Left lobe of liver (tissue), 2 donors: ENCODE measurements at places on chromosomes 13 and 19.

DNA sequence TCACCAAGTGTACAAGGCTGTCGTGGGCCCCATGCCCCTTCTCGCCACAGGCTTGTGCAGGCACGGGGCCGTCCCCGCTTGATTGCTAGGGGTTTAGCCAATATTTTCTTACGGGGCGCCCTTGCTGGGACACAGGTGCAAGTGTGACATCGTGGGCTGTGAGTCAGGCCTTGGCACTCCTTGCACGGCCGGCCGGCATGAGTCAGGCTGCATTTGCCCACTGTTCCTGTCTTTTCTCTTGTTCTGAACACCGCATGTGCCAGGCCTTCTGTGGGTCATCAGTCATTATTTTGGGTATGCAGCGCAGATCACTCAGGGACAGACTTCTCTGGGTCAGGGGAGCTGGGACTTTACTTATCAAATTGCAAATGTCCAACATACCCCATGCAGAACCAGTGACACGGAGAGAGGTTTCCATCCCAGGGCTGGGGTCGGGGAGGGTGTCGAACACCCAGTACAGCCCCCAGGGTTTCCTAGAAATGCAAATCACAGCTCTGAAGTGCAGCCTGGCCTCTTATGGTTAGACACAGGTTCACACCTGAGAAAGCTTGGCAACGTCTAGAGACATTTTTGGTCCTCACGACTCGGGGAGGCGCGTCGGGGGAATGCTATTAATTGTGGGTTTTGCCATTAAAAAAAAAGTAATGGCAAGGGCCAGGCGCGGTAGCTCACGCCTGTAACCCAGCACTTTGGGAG lies 22.5 kb upstream of the KLF2 start:
- DNase-seq: no peak

GRCh38 chr13:110232142-110232541 lies 74.8 kb downstream of the COL4A1 start:
- DNase-seq: no peak

- no peak for DNase-seq
Observed at GRCh38 chr13:81927347-81927746, 1586.4 kb upstream of the SPRY2 start.

- peak; percentile 98 for DNase-seq
Observed at GRCh38 chr19:45443462-45444317, 20.0 kb upstream of the ERCC1 start.

- DNase-seq: no peak
Observed at GRCh38 chr13:110405597-110406450, 98.7 kb downstream of the COL4A2 start.

DNA sequence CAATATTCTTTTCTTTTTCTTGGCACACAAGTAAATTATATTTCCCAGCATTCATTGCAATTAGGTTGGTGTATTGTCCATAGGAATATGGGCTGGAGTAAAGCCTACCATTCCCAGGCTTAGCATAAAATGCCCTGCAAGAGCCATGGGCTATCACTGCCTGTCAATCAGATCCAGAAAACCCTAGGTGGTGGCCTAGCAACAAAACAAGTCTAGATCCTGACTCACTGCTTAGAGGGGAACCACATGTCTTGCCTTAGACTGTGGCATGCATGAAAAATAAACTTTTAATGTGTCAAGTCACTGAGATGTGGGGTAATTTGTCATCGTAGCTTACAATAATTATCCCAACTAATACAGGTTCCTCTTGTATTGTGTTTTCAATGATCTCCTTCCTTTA lies 16.2 kb downstream of the SOX21 start:
- DNase-seq: no peak

DNA sequence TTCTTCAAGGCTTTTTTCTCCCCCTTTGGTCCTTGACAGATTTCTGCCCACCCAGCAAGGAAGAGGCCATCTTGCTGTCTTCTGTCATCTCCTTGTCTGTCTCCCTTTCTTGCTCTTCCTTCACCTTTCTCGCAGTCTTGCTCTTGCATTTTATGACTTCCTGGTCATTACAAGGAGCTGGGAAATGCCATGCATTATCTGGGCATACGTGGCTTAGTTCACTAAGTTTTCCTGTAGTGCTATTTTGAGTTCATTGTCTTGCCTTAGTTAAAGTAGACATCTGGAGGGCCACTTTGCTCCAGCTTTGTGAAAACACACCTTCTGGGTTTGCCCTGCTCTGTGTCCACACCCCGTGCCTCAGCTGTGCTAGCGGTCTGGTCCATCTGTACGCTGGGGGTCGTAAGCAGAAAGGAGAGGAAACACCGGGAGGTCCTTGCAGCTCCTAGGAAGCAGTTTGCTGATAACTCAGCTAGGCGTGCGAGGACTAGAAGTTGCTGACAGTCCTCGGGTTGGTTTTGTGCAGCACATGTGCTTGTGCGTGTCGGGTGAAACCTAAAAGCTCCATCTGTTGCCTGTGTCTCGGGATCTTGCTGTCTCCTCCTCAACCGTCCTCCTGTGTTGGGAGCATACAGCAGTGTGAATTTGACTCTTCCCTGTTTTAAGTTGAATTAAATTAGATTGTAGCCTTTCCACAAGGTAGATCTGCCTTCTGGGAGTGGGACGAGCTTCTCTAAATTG lies 59.4 kb downstream of the ARHGEF7 start:
- no peak for DNase-seq

DNA sequence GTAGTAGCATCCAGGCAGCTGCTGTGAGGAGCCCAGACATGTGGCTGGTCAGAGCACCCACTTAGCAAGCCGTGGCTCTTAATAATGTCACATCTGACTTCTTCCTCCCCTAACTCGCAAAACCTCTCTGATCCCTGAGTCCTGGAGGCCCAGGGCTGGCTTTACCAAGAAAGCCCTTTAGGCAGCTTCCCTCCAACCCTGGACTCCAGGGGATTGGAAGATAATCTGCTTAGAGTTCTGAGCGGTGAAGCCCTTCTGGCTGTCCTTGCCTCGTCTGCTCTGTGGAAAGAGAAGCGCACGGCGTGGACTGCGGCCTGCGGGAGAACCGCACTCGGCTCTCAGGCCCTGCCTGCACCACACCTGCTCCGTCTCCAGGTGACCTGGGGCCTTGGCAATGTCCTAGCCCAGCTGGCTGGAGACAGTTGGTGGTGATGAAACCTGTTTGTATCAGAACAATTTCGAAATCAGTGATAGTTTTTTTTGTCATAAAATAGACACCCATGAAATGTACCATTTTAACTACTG lies 64.5 kb upstream of the MCF2L start:
- DNase-seq: no peak

- DNase-seq: no peak
Observed at GRCh38 chr13:40126306-40127085, 471.0 kb downstream of the COG6 start.

GRCh38 chr19:1575323-1576241 lies 7.5 kb upstream of the MEX3D start:
- DNase-seq: no peak

DNA sequence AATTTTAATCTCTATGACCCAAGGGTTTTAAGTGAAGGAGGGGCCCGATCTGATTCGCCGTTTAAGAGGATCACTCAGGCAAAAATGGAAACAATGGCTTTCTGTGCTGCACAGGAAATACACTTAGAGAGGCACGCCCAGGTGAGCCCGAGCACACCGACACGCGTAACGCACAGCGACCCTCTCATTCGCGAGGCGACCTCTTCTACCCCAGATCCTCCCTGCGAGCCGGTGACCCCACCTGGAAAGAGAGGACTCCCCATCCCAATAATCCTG lies 216 bp downstream of the SH2D3A start:
- no peak for DNase-seq

GRCh38 chr13:104975272-104975671 lies 1560.2 kb downstream of the EFNB2 start:
- no peak for DNase-seq

GRCh38 chr19:6685962-6686627 lies 16.1 kb upstream of the TNFSF14 start:
- DNase-seq: no peak

DNA sequence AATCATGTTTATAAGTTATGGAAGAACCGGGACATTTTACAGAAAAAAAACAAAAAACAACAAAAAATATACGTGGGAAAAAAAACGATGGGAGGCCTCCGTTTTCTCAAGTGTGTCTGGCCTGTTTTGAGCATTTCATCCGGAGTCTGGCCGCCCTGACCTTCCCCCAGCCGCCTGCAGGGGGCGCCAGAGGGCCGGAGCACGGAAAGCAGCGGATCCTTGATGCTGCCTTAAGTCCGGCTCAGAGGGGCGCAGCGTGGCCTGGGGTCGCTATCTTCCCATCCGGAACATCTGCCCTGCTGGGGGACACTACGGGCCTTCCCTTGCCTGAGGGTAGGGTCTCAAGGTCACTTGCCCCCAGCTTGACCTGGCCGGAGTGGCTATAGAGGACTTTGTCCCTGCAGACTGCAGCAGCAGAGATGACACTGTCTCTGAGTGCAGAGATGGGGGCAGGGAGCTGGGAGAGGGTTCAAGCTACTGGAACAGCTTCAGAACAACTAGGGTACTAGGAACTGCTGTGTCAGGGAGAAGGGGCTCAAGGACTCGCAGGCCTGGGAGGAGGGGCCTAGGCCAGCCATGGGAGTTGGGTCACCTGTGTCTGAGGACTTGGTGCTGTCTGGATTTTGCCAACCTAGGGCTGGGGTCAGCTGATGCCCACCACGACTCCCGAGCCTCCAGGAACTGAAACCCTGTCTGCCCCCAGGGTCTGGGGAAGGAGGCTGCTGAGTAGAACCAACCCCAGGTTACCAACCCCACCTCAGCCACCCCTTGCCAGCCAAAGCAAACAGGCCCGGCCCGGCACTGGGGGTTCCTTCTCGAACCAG lies 1.8 kb upstream of the APOE start:
- DNase-seq: peak; percentile 92

GRCh38 chr19:23788411-23788810 lies 29.7 kb upstream of the ZNF681 start:
- no peak for DNase-seq

DNA sequence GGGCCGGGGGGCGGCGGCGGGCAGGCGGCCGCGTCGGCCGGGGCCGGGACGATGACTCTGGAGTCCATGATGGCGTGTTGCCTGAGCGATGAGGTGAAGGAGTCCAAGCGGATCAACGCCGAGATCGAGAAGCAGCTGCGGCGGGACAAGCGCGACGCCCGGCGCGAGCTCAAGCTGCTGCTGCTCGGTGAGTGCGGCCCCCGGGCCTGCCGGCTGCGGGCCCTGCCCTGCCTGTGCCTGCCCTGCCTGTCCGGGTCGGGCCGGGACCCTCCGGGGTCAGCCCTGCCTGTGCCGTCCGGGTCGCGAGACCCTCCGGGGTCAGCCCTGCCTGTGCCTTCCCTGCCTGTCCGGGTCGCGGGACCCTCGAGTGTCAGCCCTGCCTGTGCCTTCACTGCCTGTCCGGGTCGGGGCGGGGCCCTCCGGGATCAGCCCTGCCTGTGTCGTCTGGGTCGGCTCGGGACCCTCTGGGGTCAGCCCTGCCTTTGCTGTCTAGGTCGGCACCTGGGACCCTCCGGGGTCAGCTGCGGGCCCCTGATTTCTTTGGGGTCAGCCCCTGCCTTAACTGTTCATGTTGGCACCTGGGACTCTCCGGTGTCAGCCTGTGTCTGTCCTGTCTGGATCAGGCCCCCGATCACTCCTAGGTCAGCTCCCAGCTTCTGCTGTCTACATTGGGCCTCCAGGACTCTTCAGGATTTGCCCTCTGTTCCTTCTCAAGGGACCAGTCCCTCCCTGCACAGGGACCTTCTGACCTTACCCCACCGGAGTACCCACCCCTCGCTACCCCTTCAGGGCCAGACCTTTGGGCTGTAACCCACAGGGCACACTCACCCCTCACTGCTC lies 659 bp downstream of the GNA11 start:
- DNase-seq: no peak

- DNase-seq: no peak
Observed at GRCh38 chr19:3310280-3310679, 56.1 kb upstream of the NFIC start.

GRCh38 chr19:55678121-55678671 lies 3.2 kb downstream of the EPN1 start:
- peak; percentile 59 for DNase-seq

- no peak for DNase-seq
Observed at GRCh38 chr13:62280590-62280989, 864.9 kb upstream of the PCDH20 start.

DNA sequence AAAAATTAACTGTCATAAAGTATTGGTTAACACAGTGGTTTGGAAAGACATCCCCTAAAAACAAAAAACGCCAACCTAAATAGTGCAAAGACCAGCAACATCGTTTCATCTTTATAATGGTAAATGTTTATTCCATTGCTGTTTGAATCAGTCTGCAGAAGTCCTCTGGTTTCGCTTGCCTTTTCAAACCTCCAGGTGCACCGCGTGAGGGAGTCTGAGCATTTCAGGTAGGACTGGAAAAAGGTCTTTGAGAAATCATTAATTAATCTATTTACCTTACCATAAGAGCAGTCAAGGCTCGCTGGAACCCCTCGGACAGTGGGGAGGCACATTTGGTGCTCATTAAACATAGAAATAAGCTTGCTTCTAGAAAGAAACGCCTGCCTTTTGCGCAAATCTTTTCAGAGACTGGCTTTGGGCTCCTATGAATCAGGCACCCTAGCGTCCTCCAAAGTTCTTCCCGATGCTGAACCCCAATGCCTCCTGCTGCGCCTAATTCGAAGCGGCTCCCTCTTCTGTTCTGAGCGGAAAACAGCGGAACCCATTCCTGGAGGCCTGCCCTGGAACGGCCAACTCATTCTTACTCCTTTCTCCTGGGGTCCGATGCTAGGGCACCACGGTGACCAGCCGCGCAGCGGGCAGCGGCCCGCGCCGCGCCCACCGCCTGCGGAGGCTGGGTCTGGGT lies 951 bp upstream of the MTUS2 start:
- no peak for DNase-seq

DNA sequence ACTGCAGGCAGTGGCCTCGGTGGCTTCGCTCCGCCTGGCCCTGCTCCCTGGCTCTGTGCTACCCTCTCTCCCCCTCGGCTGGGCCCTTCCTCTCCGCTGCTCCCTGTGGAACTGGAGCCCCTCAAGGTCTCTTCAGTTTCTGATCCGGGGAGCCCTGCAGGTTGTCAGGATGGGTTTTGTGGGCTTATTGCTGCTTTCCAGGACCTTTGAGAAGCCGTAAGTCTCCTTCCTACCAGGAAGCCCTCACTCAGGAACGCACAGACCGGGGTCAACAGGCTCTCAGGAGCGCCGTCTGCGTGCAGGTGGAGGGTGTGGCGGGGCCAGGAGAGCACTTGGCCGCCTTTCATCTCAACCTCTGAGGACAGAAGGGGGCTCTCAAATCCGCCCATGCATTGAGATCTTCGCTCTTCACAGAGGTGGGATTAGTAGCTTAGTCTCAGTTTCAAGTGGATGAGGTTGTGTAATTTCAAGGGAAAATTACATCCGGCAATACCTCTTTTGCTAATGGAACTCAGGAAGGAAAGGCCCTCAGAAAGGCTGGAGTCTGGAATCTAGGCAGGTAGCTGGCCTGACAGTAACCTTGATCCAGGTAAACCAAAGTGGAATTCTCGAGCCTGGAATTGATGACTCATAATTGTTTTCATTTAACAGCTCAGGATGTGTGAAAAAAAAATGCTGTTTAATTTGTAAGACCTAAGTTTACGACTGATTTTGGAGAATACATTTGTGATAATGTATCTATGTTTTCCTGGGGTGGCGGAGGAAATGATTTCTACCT lies 102.0 kb downstream of the ATP11A start:
- DNase-seq: peak; percentile 40

GRCh38 chr19:50720181-50720920 lies 749 bp upstream of the SHANK1 start:
- DNase-seq: no peak

GRCh38 chr13:47017476-47017875 lies 120.6 kb upstream of the HTR2A start:
- DNase-seq: no peak
